Naive thymus-derived CD8-positive, alpha-beta T cell (primary cell): ENCODE measurements at places on chromosomes 11 and 22.

- no peak for DNase-seq
Measured at GRCh38 chr11:132935383-132935782, 596.9 kb downstream of the OPCML start.

- no peak for DNase-seq
Measured at GRCh38 chr11:64538501-64538951, 52.5 kb upstream of the SLC22A12 start.

- DNase-seq = no peak
Measured at GRCh38 chr11:24375931-24376330, 120.9 kb upstream of the LUZP2 start.

DNA sequence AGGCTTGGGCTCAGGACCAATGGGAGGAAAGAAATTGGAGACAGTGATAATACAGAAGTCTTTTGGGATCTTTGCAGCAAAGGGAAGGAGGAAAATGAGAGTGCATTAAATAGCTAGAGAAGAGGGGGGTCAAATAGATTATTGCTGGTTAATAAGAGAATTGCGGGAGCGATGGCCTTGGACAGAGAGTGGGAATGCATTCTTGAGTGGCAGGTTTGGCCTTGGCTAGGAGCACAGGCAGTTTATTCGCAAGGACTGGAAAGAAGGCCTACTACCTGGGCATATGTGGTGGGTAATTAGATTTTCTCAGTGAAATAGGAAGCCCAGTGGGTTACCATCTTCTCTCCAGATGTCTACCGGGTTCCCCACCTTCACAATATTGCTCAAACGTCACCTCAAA lies 3.5 kb upstream of the MEN1 start:
- no peak for DNase-seq

GRCh38 chr11:31801298-31801702 lies 9.8 kb downstream of the PAX6 start:
- no peak for DNase-seq
